ENCODE measurements at places on chromosomes 11 and 22.
A peak's percentile ranks its signal among the peaks of the same experiment; 100 is the strongest.

DNA sequence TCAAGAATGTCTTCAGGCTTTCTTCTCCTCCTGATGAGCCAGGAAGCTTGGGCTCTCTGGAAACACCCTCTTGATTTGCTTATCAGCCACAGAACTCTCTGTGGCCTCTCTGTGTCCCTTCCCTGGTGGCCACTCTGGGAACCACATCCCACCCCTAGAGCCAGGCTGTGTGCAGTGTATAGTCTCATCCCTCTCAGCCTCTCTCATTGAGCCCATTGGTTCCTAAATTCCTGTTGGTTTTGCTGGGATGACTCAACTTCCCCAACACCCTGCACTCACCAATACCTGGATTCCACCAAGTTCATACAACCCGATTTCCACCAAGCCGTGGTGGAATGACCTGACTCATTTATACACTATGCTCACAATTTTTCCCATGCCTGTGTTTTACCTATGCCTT is 5.2 kb downstream of the IRAG1 start:
- DNase-seq: no peak

DNA sequence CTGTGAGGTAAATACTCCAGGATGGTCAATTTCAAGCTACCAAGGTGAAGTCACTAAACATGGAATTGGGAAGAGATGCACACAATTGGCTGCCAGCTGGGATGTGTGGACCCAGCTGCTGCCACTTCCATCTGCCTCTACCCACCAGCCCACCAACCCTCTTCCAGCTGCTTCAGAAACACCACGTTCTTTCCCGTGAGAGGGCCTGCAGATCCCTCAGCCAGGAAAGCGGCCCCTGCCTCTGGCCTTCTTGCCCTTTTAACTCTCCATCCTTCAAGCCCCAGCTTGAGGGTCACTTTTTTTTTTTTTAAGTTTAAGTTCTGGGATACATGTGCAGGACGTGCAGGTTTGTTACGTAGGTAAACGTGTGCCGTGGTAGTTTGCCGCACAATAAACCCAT is 20.0 kb downstream of the PRG3 start:
- no peak for DNase-seq

GRCh38 chr11:1055990-1056771 is 18.5 kb upstream of the MUC2 start:
- no peak for DNase-seq

DNA sequence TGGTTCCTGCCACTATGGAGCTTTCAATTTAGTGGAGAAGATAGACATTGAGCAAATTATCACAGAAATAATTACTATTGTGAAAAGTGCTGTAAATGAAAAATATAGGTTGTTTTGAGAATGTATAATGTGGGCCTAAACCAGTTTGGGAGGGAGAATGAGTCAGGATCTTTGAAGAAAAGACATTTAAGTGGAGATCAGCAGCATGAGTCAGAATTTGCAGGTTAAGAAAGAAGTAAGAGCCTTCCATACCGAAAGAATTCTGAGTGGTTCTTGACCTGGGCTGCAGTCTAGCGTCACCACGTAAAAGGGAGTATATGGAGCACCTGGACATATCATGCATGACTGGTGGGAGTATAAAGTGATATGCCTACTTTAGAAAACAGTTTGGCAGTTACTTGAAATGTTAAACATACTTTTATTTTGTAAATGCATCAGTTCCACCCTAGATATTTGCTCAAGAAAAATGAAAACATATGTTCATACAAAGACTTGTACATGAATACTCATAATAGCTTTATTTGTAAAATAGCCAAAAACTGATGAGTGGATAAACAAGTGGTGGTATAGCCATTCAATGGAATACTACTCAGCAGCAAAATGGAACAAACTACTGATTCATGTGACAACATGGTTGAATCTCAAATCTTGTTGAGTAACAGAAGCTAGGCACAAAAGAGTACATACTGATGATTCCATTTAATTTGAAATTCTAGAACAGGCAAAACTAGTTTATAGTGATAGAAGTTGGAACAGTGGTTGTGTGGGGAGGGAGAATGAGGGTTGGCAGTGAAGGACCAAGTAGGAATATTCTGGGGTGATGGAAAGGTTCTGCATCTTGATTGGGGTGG is 99.2 kb downstream of the STIM1 start:
- no peak for DNase-seq

DNA sequence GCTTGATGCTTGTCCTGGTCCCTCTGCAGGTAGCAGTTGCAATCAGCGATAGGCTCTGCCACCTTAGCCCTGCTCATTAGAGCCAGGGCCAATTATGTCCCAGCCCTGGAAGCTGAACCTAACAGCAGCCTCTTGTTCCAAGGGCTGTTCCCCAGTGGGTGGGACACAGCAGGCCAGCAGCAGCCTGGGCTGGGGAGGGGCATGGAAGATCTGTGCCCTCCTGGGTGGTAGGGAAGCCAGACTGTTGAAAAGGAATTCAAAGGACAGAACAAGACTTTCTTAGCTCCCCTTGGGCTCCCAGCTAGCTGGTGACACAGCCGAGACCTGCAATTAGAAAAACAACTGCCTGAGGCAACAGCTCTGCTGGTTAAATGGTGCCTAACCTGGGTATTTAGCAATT is 17.4 kb downstream of the DRD2 start:
- no peak for DNase-seq

- DNase-seq: no peak
Measured at GRCh38 chr11:67364169-67364568, 9.2 kb downstream of the CLCF1 start.

DNA sequence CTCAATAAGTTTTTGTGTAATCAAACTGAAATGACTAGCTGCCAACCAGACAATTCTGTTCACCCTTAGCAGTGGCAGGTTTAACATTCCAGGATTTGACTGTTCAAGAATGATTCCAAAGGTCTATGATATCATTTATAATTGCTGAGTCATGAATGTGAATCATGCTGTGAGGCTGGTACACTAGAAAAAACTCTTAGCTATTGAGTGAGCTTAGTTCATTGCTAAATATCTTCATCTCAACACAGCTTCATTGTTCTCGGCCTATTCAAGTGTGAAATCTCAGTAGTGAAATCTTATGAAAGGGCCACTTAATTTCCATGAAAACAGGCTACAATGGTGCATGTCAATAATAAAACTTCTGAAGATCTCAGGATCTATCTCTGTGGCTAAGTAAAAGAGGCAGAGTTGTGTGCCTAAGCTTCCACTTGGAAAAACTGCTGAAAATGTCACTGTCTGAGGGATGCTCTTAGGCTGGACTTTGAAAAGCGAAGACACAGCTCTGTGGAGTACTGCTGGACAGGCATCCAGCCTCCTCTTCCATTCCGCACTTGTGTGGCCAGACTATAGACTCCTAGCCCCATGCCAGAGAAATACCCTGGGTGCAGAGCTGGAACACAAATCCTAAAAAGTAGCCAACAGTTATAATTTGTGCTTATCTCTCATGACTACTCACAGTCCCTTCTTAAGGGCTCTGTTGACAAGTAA is 12.8 kb downstream of the AQP11 start:
- DNase-seq: no peak

- no peak for DNase-seq
Measured at GRCh38 chr11:84923489-84923888, 703.7 kb downstream of the DLG2 start.

DNA sequence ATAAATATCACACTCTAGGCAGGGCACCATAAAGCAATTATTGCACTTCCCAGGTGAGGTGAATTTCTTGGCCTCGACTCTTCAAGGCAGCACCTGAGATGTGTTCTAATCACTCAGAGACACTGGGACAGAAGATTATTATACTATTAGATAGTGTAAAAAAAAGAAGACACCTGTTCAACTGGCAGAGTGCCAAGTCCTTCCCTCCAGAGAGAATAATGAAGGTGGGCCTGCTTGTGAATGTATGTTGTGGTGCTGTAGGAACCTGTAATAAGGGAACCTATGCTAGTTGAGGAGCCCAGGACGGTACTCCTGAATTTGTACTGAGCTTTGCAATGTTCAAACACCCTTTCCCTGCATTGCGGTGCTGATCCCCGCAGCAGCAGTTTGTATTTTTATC is 107.5 kb downstream of the NXPE2 start:
- no peak for DNase-seq

DNA sequence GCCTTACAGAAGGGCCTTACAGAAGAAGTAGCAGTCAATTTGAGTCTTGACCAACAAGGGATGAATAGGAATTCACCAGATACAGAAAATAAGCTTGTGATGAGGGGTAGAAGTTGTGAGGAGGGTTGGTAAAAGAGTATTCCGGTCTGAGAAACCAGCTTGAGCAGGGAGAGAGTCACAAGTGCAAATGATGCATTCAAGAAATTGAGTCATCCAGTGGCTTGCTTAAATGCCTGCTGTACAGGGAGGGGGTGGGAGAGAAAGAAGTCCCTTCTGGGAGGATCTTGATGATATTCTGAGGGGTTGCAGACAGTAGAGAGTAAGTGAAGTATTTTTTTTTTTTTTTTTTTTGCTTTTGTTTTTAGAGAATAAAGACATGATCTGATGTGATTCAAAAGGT is 9.2 kb downstream of the CCKBR start:
- DNase-seq: no peak

- no peak for DNase-seq
Measured at GRCh38 chr11:32259641-32260081, 168.8 kb downstream of the RCN1 start.

- DNase-seq: no peak
Measured at GRCh38 chr11:123374622-123374968, 55.5 kb upstream of the GRAMD1B start.

GRCh38 chr11:73361953-73362776 is 14.0 kb upstream of the RELT start:
- DNase-seq: no peak

- peak; percentile 74 for DNase-seq
Measured at GRCh38 chr11:66543263-66544107, 2.4 kb downstream of the ZDHHC24 start.

GRCh38 chr11:34449013-34449412 is 10.3 kb downstream of the CAT start:
- DNase-seq: no peak

DNA sequence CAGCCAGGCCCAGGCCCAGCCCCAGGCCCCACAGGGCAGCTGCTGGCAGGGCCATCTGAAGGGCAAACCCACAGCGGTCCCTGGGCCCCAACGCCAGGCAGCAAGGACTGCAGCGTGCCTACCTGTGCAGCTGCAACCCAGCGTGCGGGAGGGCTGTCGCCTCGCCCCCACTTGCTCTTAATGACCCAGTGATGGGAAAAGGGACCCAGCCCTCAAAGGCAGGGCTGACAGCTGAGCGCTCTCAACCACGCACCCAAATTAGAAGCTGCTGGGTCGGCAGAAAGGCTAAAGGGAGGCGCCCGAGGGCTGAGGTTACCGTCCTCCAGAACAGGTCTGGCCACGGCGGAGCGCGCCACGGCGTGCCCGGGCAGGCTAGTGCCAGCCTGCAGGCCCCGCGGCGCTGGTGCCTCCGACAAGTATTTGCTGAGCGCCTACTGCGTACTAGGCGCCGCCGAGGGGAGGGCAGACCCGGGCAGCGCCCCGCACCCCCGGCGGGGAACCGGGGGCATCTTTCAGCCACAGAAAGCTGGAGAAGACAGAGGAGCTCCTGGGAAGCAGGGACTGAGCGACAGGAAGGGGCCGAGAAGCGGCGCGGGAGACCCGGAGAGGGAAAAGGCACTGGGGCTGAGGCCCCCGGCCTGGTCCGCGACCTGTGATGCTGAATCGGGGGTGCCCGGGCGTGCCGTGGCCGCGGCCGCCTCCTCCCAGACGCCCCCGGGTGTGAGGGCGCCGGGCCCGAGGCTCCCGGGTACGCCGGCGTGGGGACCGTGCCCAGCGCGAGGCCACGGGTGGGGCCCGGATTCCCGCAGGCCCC is 773 bp downstream of the HRAS start:
- DNase-seq: peak; percentile 33

- DNase-seq: no peak
Measured at GRCh38 chr22:32206774-32207758, 2.2 kb upstream of the RFPL2 start.

DNA sequence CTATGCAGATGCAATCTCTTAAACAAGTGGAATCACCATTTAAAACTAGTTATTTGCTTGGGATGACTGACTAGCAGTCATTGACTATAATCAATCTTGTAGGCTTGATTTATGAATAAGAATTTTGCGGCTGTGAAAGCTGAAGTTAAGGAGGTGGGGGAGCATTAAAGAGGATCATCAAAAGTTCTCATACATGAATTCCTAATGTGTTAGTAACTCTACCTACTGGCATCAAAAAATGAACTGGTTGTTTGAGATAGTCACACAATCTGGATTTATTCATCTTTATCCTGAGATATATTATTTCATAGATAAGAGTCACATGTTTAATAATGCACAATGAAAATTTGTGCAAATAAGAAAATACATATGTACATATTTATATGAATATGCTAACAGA is 393.6 kb downstream of the LUZP2 start:
- no peak for DNase-seq

DNA sequence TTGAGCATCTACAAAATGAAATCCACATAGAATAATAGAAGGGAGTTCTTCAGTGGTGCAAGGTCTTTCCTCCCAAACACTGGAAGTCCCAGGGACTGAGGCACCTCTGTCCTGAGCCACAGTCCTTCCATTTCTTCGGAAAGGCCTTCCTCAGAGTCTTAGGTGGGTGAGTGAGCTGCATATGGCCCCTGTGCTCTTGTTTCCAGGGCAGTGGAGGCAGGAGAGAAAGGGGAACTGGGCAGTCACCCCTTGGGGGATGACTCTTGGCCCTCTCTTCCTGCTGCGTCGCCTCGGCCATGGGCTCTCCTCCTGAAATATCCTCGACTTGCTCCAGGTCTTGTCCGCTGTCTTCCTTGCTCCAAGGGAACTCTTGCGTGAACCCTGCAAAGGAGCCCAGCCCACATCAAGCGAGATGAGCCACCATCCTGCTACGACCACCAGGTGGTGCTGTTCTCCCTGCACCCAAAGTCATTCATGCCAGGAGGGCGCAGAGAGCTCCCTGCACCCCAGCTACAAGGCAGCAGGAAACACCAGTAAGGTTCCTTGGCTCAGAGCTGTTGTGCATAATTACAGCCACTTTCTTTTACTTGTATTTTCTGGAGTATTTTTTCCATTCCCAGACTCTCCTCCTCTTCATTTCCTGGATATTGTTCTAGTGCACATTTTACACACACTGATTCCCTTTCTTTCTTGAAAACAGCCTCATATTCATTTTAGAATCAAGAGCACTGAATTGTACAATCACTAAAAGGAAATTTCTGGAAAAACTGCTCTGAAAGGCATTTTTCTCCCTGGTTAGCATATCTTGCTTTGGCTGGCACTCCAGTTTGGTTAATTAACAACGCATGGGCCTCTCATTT is 397.8 kb downstream of the OPCML start:
- DNase-seq: peak; percentile 59

DNA sequence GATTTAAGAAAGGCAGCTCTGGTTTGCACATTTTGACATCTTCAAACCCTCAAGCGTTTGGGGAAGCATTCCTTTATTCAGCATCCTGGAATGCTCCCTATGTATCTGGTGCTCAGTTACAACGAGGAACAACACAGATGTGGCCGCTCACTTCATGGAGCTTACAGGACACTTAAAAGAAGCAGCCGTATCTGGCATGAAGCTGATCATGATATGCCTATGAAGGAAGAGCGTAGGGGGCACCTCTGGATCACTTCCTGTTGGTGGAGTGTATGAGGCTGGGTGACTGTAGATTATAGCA is 72.3 kb upstream of the TP53I11 start:
- DNase-seq: no peak

Data from germinal center (tissue), 1 donor.